ENCODE measurements at places on chromosomes 13 and 19.

DNA sequence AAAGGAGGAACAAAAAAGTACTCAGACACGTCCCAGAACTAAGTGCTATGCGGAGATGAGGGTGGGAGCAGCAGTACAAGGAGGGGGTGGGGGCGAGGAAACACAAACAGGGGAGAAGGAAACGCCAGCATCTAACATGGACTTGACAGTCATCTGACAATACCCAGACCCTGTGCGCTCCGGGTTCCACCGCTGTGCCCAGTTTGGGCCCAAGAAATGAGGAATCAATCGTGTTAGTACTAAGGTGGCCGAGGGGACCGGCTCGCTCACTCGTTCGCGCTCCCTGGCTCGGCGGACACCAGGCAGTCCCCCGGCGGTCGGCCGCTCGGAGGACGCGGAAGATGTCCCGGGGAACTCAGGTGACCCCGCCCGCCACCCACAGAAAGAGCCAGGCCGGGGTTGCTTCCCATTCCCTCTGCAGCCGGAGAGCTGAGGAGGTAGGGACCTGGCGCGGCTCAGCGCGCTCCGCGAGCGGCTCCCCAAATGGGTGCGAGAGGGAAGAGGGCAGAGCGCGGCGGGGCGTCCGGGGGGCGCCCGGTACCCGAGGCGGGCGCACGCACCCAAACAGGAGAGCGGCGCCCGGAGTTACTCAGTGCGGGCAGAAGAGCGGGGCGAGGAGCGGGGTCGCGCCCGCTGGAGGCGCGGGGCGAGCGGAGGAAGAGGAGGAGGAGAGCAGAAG, 616 bp downstream of the TSHZ3 start:
- DNase-seq, result no peak

DNA sequence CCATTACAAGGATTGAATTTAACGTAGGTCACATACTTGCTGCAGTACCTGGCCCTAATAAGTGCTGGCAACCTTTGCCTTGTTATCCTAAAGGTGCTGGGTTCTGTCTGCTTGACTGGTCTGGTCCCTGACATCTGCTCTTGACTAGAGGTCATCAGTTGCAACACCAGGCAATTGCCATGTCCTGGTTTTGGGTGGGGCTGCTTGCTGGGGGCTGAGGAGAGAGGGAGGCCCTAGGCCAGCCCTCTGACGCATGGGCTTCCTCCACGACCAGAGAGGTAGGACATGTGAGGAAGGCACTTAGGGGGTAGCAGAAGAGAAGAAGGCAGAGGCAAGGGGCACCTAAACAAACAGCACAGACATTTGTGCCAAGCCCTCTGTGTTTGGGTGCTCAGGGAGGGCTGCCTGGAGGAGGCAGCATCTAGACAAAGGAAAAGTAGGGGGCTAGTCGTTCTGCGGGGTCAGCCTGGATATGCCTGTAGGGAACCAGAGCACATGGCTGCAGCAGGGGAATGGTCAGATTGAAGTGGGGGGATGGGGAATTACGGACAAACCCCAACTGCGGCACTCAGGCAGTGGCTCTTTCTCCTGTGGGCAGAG, 21.7 kb downstream of the VSTM2B start:
- DNase-seq, result no peak

- DNase-seq, result no peak
Observed at GRCh38 chr19:2110822-2111221, 14.1 kb downstream of the IZUMO4 start.

DNA sequence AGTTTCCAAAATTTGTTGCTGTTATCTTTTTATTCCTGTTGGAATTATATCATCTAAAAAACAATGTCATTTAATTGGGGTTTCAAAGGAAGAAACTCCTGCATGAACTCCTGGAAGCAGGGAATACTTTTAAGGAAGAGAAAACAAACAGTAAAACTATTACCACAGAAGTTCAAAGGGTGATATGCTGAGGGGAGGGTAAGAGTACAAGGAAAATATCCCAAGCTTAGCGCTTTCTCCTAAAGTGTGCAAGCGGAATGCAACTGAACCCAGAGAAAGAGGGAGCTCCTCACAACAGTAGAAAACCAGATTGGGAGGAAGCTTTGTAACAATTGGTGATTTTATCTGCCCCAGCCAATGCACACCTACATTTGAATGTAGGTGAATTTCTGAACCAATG, 175.1 kb downstream of the NUFIP1 start:
- DNase-seq, result no peak

DNA sequence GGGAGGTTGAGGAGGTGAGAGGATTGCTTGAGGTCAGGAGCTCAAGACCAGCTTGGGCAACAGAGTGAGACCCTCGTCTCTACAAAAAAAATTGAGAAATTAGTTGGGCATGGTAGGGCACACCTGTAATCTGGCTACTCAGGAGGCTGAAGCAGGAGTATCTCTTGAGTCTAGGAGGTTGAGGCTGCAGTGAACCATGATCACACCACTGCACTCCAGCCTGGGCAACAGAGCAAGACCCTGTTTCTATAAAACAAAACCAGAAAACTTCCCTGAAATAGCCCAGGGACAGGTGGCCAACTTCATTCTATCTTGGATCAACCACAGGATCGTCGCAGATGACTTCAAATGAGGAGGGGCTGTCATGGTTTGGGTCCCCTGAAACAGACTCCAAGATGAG, 28.7 kb downstream of the COLGALT1 start:
- no peak for DNase-seq

GRCh38 chr13:104170980-104171555, 1104.9 kb upstream of the SLC10A2 start:
- DNase-seq, result no peak

DNA sequence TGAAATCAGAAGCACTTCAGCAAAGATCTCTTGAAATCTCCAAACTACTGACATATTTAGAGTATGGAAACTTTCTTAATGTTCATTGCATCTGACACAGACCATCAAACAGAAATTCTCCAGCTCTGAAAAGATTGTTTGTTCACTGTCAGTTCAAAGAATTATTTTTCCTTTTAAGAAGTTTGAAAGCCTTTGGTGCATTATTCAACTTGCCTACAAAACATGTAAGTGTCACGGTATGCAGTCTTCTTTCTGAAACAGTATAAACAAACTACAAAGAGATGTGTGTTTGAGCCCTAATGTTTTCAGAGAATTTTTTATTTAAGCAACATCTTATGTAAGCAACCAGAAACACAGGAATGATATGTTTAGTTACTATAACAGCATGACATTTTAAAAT, 125.4 kb downstream of the FGF14 start:
- DNase-seq, result no peak

GRCh38 chr13:71045101-71045500, 821.9 kb downstream of the DACH1 start:
- DNase-seq, result no peak

DNA sequence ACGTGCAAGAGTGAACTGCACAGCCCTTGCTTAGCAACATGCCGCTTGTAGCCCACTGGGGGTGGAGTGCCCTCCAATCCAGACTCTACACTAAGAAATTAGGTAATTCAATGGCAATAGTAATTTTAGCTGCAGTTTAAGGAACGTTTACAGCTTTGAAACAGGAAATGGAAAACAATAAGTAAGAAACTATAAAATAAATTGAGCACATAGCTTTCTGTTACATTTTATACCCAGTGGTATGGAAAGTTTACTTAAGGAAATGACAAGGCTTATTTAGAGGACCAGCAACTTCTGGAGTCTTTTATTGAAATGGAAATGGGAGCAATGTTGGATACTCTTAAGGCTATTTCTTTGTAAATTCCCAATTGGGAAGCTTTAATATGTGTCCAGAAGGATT, 373.2 kb downstream of the KCNRG start:
- DNase-seq, result no peak

DNA sequence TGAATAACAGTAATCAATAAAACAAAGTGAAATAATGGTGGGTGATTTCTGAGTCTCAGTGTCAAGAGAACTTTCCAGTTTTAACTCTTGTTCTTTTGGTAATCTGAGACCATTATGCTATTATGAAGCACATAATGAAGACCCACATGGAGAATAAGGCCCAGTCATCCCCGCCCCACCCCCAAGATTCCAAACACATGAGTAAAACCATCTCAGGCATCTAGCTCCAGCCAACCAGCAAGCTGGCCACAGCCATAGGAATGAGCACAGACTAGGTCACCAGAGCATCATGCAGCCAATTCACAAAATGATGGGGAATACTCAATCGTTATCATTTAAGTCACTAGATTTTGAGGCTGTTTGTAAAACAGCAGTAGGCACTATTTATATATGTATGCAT, 1769.0 kb upstream of the PCDH20 start:
- DNase-seq, result no peak

- DNase-seq, result no peak
Observed at GRCh38 chr13:32035716-32036115, 4.1 kb downstream of the FRY start.

DNA sequence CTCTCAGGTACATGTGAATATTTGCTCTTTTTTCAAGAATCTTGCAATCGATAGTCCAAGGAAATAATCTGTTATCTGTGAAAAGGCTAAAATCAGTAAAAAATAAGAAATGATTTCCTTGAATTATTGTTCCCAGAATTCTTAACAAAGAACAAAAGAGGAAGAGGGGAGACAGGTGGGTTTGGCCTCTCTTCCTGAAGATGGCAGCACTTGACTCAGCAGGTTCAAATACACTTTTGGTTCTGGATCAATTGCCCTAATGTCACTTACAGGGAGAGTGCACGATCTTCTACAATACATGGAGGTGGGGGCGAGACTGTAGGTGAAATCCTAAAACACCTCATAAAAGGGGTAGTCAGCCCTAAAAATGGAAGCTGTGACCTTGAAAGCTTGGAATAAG, 358.7 kb downstream of the IRS2 start:
- no peak for DNase-seq

DNA sequence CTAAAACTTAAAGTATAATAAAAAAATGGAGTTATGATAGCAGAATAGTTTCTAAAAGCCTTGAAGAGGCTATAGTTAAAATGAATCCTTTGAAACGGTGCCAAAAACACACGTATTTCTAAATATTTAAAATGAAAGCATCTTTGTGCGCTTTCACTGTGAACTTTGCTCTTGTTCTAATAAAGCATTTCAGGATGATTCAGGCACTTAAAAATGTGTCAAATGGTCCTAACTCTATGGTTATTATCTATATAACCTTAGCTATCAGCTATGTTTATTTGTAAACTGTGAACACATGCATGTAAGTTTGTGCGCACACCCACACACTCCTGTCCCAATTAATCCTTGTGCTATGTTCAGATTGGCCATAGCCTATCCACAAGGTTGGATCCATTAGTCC, 124.5 kb downstream of the FLT1 start:
- DNase-seq, result no peak

GRCh38 chr19:20558571-20558970, 7.0 kb downstream of the ZNF737 start:
- DNase-seq, result no peak

DNA sequence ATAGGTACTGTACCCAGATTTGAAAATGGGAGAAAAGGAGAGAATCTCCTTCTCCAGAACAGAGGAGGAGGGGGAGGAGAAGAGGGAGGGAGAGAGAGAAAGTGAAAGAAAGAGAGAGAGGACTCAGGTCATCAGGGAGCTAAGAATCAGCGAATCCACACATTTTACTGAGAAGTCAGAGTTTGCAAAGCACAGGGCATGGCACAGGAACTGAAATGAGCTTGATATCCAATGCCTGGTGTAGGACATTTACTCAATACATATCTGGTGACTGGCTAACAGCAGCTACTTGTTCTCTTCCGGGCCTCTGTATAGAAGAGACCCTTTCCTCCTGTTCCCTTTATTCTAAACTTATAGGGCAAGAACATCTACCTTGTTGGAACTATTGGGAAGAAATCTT, 375.1 kb downstream of the KLF5 start:
- no peak for DNase-seq

- DNase-seq, result no peak
Observed at GRCh38 chr19:5850743-5851293, 431 bp downstream of the FUT3 start.

GRCh38 chr13:75360170-75360569, 121.8 kb downstream of the TBC1D4 start:
- DNase-seq, result no peak

GRCh38 chr19:5136073-5136855, 167.4 kb downstream of the KDM4B start:
- no peak for DNase-seq

GRCh38 chr13:112240076-112240475, 136.1 kb upstream of the SPACA7 start:
- DNase-seq, result no peak

DNA sequence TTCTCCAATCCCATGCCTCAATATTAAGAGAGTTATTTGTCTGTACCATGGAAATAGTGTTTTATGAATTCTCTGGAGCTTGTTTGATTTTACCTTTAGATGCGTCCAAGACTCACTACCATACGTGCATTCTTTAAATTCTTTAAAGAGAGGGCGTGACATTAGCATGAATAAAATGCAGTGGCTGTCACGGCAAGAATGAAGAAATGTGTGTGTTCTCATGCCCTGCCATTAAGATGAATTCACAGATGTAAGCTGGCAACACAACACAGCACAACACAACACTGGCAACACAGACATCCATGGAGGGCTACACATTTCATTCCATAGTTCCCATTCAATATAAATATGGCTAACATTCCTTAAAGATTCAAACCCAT, 213.4 kb downstream of the ENOX1 start:
- no peak for DNase-seq

GRCh38 chr13:104597546-104598180, 1531.4 kb upstream of the SLC10A2 start:
- no peak for DNase-seq

- DNase-seq, result no peak
Observed at GRCh38 chr13:30398601-30399072, 23.7 kb upstream of the UBE2L5 start.

DNA sequence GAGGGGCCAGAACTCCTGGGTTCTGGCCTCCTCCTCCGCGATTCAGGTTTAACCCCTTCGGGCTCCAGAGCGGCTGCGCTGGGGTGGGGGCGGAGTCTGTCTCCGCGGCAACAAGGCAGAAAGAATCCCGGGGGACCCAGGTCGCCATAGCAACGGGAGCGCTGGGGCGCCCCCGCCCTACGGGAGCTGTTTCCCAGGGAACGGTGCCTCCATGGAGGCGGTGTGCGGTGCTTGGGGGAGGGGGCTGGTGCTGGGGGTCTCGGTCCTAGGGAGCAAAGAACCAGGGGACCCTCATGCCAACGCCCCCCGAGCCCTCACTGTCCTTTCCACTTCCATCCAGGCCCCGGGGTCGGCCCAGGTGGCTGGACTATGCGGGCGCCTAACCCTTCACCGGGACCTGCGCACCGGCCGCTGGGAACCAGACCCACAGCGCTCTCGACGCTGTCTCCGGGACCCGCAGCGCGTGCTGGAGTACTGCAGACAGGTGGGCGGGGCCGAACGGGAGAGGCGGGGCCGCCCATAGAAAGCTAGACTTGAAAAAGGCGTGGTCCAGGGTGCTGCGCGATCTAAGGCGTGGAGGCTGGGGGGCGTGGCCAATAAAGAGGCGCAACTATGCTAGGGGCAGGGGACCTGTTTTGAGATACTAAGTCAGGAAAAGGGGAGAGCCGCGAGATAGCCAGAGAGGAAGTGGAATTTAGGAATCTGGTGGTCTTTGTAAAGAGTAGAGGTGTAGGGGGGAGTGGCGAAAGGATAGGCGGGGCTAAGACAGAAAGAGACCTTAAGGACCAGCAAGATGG, 1.2 kb downstream of the APLP1 start:
- peak; percentile 67 for DNase-seq

Data from stimulated activated CD4-positive, alpha-beta T cell treated with anti-CD3 and anti-CD28 coated beads, TNF-alpha, amount 100 ng/mL, for 1 hour (primary cell).